ENCODE measurements at places on chromosomes 5 and 9.

GRCh38 chr5:133744051-133744959 lies 132.0 kb upstream of the FSTL4 start:
- no peak for DNase-seq

DNA sequence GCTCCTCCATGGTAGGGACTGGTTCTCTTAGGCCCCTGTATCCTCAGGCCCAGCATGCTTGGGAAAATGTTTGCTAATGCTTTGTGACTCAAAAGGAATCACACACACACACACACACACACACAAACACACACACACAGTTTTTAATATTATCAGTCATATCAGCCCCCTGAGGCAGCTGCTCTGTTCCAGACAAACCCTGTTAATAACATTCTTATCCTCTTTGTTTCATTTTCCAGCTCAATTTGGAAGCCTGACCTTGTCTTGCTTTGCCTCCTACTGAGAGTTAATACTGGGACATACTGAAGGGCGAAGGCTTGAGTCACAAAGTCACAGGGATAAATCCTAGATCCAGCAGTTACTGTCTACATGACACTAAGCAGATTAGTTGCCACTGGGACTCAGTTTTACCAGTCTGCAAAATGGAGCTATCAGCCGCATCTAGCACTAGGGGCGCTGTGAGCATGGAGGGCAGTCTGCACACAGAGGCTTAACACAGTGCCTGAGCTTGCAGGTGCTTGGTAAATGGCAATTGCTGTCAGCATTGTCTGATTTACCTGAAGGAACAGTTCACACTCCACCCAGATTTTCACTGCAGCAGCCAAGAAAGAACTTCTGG lies 37.1 kb upstream of the KCNMB1 start:
- no peak for DNase-seq

- DNase-seq = no peak
These were observed at the start of gene FBP2 for GRCh38 chr9:94593459-94594345. Gene FBP2, minus strand, starts transcription at chr9:94593824. Its CDS starts 98 bp downstream, at chr9:94593726.

GRCh38 chr5:42881416-42882117 lies 69.9 kb upstream of the SELENOP start:
- DNase-seq = no peak

DNA sequence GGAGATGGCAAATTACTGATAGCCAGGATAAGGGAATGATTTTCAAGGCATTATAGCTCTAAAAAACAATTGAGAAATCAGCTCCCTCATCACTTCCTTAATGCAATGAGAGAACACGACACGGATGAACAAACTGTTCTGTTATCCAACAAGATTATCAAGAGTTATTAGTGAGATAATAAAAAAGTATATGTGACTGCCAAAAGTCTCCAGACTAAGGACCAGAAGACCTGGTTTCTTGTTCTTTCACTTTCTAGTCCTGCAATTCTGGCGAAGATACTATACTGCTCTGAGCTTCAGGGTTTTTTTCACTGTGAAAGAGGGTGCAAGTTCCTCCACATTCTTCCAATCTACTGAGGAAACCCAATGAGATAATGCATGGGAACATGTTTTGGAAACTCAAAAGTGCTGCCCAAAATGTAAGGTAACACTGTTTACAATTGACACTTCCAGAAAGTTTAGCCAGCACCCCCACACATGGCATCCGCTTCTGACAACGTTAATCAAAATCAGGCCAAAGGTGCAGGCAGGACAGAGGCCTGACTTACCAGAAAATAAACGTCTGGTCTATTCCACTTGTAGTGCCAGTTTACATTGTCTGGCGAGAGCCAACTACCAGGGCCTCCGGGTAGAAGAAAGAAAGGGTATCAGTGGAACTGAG lies 254.2 kb downstream of the DOCK8 start:
- no peak for DNase-seq

DNA sequence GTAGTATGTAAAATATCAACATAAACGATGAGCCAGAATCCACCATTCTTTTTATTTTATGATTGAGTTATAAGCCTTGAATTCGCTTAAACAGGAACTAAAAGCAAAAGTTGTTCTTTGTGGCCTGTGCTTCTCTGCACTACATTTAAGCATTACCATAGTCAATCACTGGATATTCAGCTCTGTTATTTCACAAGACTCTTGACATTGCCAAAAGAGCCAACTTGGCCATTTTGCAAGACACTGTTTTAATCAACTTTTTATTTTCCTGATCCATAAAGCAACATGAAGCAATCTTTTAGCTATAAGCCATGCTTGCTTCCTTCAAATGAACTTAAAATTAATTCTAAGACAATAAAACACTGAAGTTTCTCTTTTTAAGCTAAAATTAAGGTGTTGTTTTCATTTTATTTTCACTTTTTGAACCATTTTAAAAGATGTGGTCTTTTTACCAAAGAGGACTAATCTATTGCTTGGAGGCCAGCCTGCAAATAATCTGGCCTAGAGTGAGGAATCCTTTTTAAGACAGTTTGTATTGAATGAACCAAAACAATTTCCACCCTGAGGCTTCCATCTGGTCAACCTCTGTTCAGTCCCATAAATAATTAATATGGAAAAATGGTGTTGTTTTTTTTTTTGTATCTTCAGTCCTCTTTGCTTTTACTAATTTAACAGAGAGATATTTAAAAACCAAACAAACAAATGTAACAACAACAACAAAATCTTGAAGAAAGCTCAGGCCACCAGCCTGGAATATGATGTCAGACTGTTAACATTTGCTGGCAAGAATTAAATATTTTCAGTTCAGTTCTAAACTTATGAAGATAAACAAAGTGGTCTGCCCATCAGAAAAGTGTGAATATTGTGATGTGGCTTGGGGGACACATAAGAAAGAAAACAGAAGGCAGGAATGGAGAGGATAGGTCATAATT lies 274.4 kb downstream of the MARCHF11 start:
- no peak for DNase-seq

DNA sequence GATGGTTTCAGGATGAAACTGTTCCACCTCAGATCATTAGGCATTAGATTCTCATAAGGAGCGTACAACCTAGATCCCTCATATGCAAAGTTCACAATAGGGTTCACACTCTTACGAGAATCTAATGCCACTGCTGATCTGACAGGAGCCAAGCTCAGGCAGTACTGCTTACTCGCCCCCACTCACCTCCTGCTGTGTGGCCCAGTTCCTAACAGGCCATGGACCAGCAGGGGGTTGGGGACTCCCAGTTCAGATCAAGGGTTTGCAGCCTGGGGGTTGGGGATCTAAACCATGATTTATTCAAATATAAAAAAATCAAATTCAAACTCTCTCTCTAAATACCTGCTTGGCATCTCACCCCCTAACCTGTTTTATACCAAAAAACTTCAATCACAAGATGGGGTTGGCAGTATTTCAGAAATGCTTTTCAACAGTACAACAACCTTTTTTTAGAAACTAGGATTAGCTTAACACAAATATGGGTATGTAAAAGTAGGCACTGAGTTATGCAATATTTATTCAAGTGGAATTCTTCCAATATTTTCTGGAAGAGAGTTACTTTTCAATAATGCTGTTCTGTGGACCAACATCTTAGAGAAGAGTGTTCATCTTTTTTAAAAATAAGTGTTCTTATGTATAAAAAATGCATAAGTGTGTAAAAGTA lies 30.1 kb upstream of the SLC12A2 start:
- DNase-seq = no peak

DNA sequence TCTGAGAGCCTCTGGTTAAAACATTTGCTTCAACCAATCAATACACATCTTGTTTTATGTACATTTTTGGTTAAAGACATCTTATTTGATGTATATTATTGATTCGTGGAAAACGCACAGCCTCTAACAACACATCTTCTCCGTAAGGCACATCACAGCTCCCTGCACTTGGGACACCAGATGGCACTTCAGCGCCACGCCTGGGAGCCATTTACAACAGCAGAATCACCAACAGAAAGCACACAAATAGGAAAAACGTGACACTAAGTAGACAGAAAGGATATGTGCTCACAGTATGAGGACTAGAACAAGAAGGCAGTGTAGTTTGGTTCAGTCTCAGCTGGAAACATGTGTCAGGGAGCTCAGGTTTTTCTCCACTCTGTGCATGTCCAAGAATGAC lies 199.7 kb downstream of the ROR2 start:
- no peak for DNase-seq

GRCh38 chr5:83450183-83450966 lies 21.2 kb upstream of the VCAN start:
- DNase-seq = no peak

GRCh38 chr9:98900725-98901124 lies 43.0 kb upstream of the COL15A1 start:
- no peak for DNase-seq

DNA sequence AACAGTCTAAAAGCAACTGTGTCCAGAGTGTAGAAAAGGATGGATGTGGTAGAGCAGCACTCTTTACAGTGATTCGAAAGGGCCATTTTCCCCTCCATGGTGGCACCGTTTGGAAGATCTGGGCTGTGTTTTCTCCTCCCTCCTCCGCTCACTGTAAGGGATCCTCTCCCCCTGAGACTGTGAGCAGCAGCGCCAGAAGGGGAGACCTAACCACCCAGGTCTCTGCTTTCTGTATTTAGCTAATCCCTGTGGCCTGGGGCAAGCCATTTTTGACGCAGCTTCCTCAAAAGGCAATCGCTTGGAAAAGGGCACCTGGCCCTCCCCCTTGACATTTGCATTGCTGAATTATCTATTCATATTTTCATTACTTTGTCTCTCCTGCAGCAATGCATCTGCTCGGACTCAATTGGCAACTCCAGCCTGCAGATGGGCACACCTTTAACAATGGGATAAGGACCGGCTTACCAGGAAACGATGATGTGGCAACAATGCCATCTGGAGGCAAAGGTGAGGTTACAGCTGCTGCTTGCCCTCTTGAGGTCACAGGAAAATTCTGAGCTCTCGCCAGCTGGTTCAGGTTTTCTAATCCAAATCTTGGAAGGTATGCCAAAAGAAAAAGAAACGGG lies 244.3 kb upstream of the WWC1 start:
- DNase-seq = peak; percentile 12
